Left kidney (tissue), 8 donors: ENCODE measurements at places on chromosomes 1 and 21.

DNA sequence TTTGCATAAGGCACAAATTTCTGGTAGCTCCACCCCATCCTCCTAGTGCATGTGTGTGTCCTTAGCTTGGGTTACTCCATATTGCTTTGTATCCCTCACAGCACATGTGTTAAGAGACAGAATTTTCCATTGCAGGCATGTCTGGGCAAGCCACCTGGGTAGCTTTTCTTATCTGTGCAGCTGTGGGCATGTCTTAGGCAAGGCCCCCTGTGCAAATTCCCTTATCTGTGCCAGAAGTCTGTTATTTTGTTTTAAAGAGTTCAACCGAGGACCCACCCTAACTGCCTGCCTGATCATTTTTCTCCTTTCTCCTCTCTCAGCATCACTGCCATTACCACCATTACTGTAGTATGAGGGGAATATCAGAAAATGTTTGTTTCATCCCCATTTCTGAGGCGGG lies 131.9 kb downstream of the CYYR1 start:
- DNase-seq: no peak

- no peak for DNase-seq
Measured at GRCh38 chr1:33348676-33349080, 27.8 kb upstream of the A3GALT2 start.

DNA sequence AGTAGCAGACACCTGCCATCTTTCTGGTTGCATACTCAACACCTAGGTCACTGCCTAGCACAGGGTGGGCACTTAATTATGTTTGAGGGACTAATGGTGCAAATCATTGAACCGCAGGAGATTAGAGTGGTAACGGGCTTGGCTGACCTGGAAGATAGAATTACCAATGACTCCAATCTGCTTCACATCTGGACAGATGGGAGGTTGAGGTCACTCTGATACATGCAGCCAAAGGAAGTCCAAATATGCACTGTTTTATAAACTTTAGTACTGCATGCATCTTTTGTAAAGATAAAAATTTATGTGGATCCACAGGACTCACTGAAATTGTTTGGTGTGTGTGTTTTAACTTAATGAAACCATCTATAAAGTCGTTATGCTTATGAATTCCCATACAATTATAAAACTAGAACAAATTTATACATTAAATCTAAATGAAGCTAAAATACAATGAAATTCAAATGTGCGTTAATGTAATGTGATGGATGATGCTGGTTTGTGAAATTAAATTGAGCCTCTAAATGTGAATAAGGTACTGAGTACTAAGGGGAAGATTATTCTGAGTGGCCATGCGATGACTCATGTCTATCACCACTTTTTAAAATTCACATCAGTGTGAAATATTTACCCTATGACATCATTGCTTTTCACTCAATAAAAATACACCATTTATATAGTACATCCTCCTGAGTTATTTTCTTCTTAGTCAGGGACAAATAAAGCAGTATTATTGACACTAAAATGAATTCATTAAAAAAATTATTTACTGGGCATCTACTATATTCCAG lies 224.7 kb upstream of the FAM78B start:
- DNase-seq: no peak

GRCh38 chr1:101136739-101137138 lies 100.1 kb upstream of the S1PR1 start:
- no peak for DNase-seq

GRCh38 chr21:27171707-27172106 lies 204.8 kb upstream of the ADAMTS5 start:
- DNase-seq: no peak

DNA sequence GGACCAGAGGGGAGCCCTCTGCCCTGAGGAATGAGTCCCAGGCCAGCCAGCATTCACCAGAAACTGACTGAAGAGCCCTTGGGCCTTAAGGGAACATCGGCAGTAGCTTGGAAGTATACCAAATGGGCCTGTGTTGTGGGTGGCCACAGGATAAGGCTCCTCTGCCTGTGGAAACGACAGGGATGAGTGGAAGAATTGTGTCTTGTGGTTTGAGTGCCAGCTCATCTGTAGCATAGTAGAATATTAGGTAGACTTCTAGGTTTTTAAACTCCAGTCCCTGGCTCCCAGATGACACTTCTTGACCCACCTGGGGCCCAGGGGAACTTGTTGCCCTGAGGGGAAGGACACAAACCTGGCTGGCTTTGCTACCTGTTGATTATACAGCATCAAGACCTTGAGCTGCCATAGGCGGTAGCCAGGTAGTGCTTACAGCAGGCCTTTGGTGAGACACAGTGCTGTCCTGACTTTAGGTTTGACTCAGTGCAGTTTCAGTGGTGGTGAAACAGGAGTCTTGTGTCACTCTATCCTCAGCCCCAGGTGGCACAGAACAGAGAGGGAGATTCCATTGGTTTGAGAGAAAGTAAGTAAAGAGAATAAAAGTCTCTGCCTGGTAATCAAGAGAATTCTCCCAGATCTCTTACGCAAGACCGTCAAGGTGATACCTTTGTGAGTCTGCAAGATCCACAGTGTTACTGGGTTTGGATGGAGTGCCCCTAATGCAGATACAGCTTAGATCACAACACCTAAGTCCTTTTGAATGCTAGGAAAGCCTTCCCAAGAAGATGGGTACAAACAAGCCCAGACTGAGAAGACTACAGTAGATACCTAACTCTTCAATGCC lies 50.2 kb downstream of the RABGAP1L start:
- DNase-seq: no peak

- no peak for DNase-seq
Measured at GRCh38 chr1:228455715-228456114, 31.5 kb upstream of the RNF187 start.

- no peak for DNase-seq
Measured at GRCh38 chr1:182368358-182368757, 23.2 kb downstream of the GLUL start.

GRCh38 chr1:221356693-221357092 lies 385.2 kb downstream of the DUSP10 start:
- no peak for DNase-seq

- no peak for DNase-seq
Measured at GRCh38 chr1:15107911-15108310, 45.6 kb upstream of the TMEM51 start.

DNA sequence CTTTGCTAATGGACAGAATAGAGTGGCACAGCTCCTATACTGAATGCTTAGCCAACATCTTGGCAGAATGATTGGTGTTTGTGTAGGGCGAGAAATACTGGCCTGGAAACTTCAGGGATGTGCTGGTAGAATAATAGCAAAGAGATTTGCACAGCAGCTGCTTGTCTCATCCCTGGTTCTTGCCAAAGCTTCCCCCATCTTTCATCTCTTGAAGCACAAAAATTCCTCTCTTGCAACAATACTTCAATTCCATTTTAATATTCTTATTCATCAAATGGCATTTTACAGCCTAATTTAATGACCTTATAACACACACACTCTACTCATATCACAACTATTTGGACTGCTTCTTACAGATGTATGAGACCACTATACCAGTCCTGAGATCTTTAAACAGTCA lies 37.7 kb downstream of the LHX8 start:
- DNase-seq: no peak

GRCh38 chr1:106290805-106291501 lies 765.5 kb upstream of the PRMT6 start:
- DNase-seq: no peak

DNA sequence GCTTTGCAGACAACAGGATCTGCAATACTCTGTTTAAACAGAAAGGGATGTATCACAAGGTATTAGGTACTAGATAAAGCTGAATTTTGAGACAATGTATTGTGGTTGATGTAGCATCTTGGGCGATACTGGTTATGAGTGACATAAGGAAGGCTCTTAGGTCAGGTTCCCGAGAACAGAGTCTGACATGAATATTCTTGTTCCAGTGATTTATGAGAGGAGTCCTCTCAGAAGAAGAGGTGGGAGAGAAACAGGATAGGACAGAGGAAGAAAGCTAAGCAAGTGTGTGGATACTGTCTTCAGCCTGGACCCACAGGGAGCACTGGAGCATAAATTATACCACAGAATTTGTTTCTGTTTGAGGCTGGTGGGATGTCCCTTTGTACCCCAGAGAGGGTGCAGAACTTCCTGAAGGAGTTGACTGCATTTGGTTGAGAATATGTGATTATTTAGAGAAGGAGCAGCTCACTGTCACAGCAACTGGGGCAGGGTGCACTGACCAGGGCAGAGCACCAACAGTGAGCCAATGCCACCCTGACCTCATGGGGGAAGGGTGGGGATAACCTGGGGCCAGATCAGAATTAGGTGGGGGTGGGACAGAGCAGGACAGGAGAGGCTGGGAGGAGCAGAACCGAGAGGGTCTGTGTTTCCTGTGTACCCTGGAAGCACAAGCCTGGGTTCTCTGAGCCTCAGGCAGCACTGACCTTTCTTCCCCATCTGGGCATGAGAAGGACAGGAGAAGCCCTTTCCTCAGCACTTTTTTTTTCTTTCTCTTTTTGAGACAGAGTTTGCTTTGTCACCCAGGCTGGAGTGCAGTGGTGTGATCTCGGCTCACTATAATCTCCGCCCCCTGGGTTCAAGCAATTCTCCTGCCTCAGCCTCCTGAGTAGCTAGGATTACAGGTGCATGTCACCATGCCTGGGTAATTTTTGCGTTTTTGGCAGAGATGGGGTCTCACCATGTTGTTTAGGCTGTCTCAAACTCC lies 36.3 kb upstream of the SLC6A9 start:
- no peak for DNase-seq

- no peak for DNase-seq
Measured at GRCh38 chr1:150609732-150610131, 19.7 kb downstream of the ENSA start.

DNA sequence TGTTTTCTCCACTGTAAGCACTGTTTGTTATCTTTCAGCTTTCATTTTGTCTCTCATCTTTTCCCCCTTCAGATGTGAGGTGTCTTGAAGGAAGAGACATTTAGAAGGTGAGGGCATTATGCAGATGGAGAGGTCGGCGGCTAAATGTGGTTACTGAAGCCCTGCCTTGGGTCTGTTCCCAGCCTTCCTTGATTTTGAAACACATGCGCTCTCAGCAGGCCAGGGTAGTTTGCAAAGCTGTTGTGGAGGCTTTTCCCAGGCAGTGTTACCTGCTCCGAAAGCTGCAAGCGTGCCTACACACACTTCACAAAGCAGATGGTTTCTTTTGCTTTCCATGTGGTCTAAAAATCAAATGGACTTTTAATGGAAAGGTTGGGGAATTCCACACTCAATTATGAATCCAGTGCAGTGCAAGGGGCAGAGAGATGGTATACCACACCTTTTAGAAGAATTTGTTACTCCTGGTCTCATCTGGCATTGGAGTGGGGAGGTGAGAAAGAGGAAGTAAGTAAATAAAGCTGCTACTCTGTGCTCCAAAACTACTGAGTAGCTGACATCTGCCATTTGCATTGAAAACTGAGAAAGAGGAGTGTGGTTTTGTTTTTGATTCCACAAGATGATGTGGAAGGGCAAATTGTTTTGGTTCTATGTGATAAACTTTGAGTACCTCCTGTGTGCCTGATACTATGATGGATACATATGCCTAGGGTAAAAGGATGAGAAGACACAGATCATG lies 91.9 kb downstream of the NFIA start:
- DNase-seq: no peak

GRCh38 chr1:118269598-118269997 lies 84.6 kb upstream of the SPAG17 start:
- DNase-seq: no peak

DNA sequence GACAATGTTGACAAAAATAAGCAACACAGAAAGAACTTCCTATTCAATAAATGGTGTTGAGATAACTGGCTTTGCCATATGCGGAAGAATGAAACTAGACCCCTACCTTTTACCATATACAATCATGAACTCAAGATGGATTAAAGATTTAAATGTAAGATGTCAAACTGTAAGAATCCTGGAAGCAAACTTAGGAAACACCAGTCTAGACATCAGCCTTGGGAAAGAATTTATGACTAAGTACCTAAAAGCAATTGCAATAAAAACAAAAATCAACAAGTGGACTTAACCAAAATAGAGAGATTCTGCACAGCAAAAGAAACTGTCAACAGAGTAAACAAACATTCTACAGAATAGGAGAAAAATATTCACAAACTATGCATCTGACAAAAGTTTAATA lies 16.1 kb upstream of the CLDN8 start:
- no peak for DNase-seq
